Lung microvascular endothelial cell (primary cell): ENCODE measurements at places on chromosomes 6 and 20.

DNA sequence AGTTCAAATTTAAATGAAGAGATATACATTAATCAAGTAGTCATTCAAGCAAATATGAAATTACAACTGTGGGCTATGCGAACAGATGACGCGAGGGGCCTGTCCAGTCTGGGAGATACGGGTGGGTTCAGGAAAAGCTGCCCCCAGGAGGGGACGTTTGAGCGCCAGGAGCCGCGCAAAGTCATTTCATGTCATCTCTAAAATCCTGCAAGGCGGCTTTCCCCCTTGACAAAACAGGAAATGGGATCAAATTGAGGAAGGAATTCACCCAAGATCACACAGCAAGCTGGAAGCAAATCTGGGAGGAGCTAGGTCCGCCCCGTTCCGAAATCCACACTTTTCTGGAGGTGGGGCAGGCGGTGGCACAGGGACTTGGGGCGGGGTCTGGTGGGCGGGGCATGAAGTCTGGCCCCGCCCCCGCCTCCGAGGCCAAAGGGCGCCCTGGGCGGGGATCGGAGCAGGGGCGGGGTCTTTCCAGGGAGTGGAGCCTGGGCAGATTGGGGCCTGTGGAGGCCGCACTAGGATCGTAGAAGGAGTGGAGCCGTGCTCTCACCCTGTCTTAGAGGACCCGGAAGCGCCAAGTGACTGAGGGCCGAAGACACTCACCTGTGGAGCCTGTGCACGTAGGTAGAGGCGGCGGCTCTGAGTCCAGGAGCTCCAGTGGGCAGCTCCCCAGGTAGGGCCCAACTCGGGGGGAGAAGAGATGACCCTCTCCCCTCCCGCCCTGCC lies at the start of gene LPIN3:
Gene LPIN3, plus strand, starts transcription at position 495 of the 729 bp plus-strand sequence. CDS start 4,983 bp downstream, outside the sequence.
- DNase-seq, result peak; percentile 65

DNA sequence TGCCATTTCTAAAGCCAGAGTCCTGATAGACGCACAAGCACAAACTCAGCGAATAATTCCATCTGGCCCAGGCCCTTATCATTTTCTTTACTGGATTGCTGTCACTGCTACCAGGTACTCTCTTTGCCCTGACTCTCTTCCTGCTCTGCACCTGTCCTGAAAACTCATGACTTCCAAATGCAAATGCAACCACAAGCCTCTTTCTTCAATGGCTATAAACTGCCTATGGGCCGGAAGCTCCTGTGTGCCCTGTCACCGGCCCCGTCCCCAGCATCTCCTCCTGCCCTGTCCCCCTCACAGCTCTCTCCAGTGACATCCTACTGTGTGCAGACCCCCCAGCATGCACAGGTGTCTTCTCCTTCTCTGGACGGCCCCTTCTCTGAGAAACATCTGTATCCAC lies 302.6 kb downstream of the GMDS start:
- no peak for DNase-seq

GRCh38 chr20:23823111-23823510 lies 3.4 kb downstream of the CST2 start:
- no peak for DNase-seq

DNA sequence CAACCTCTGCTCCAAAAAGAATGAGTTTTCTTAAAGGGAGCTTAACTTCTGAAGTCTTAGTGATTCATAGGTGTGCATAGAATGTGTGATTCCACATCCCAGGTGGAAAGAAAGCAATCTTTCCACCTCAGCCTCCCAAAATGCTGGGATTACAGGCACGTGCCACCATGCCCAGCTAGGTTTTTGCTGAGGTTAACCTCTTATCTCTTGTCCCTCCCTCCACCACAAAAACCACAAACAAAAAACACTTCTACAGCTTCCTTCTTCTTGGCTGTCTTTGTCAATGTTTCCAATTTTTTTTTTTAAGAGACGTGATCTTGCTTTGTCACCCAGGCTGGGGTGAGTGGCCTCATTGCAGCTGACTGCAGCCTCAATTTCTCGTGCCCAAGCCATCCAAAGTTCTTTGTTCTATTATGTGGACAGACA lies 8.1 kb upstream of the CSE1L start:
- no peak for DNase-seq

GRCh38 chr6:22499815-22500214 lies 69.6 kb upstream of the HDGFL1 start:
- no peak for DNase-seq

- no peak for DNase-seq
These were observed 12.1 kb downstream of the SYNGAP1 start for GRCh38 chr6:33431880-33432541.

DNA sequence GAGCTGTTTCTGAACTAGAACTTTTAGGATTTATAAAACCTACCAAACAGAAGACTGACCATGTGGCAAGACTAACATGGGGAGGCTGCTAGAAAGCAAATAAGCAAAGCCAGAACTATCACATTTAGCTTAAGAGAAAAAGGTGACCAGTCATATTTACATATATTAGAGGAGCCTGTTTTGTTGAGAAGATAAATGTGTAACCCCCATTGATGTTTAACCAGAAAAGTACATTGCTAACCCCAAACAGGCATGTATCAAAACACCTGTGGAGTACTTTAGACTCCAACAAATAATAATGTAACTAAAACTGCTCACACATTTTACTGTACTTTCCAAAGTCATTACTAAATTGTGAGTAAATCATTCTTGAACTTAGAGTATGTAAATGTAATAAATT lies 35.0 kb downstream of the AKIRIN2 start:
- DNase-seq, result no peak

- DNase-seq, result no peak
These were observed 85.7 kb downstream of the MRAP2 start for GRCh38 chr6:84119277-84119676.

DNA sequence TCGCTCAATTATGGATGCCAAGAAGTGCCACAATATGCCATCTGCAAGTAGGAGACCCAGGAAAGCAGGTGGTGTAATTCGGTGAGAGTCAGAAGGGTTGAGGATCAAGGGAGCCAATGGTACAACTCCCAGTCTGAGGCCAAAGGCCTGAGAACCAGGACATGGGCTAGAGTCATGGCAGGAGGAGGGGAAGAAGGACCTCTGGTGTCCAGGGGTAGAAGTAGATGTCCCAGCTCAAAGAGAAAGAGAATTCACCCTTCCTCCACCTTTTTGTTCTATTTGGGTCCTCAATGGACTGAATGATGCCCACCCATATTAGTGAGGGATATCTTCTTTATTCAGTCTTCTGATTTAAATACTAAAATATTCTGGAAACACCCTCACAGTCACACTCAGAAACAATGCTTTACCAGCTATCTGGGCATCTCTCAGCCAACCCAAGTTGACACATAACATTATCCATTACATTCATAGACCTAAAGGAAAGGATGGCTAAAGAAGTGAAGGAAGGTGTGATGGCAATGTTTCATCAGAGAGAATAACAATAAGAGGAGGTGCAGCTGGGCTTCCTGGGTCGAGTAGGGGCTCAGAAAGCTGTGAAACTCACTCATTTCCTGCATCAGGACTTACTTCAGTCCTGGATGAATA lies 21.2 kb upstream of the HLA-DQA1 start:
- no peak for DNase-seq

- no peak for DNase-seq
These were observed 38.9 kb downstream of the HNF4A start for GRCh38 chr20:44394452-44394701.

- no peak for DNase-seq
These were observed 61.7 kb downstream of the METTL24 start for GRCh38 chr6:110296241-110297025.

DNA sequence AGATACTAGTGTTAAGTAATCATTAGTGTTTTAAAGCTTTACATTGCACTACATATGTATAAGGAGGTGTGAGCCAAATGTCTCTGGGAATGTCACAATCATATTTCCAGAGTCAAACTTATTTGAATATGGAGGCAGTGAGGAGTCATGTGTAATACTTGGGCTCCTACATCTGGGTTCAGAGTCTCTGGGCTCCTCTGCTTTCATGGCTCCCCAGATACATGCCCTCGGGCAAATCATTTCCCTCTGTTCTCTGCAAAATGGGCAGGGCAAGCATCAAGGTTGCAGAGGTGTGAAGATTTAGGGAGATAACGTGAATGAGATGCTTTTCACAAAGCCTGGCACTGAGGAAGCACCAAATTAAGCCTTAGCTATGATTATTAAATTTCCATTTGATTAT lies 138.3 kb upstream of the SGK1 start:
- no peak for DNase-seq

DNA sequence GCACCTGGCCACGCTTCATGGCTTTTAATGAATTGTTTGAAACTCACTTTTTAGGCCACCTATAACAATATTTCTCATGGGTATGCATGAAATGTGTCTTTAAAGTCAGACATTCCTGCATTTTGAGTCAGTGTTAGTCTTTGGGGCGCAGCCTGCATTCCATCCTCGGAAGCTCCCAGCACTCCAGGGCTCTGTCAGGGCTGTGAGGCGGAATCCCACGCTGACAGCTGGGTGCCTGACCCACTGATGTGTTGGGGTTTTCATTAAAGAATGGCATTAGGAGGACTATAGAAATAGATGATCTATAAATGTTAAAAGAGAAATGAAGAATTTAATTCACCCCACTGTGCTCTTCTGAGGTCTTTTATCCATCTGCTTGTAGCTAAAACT lies 16.2 kb upstream of the CLDN20 start:
- DNase-seq, result no peak

- DNase-seq, result no peak
These were observed 16.0 kb upstream of the TNFRSF6B start for GRCh38 chr20:63680427-63680826.

DNA sequence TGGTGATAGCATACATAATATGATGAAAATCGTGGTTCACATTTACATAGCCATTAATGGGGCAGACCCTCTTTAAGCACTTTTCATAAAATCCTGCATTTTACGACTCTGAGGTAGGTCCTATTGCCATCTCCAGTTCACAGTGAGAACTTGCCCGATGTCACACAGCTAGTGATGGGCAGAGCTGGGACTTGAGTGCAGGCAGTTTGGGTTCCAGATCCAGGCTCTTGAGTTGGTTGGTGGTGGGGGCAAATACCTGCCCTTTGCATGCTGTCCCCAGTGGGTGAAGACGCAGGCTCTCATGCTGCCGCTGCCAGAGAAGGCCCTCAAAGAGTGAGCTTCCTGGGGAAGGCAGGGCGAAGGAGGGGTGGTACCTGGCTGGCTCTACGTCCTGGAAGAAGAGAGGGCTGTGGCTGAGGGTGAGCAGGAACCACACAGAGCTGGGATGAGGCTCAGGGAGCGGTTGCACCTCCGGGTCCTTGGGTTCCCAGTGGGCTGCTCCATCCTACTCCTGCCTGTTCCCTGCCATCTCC lies 6.1 kb upstream of the BAK1 start:
- DNase-seq, result no peak

- no peak for DNase-seq
These were observed 50.4 kb upstream of the NKX2-2 start for GRCh38 chr20:21564127-21564773.

GRCh38 chr6:113632220-113632864 lies 224.8 kb upstream of the MARCKS start:
- peak; percentile 98 for DNase-seq

DNA sequence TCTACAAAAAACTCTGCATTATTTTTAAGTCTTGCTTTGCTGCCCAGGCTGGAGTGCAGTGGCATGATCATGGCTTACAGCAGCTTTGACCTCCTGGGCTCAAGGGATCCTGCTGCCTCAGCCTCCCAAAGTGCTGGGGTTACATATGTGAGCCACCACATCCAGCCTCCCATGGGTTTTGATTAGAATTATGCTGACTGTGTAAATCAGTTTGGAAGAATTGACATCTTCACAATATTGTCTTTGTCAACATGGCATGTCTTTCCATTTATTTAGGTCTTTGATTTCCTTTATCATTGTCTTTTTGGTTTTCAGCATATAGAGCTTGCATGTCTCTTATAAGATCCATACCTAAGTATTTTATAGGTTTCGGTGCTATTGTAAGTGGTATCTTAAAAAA lies 13.2 kb upstream of the APCDD1L start:
- no peak for DNase-seq

- DNase-seq, result no peak
These were observed 22.7 kb upstream of the MLN start for GRCh38 chr6:33826537-33826936.

DNA sequence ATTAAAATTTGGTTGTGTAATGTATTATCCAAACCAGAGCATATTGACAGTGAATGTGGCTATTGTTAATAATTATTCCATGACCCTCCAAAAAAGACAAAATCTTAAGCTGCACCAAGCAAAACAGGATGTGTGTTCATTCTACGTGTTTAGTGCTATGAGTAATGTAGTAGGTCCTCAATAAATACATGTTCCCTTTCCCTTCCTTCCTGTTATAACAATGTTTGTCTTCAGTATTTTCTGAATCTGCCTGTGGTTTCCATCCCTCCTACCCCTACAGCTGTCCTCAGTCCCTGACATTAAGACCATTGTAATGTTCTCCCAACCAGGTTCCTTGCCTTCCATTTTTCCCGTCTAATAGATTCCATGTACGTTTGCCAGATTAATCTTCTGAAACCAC lies 163.8 kb downstream of the AIG1 start:
- peak; percentile 46 for DNase-seq

- no peak for DNase-seq
These were observed 493.9 kb upstream of the ADGRB3 start for GRCh38 chr6:68141190-68141589.

DNA sequence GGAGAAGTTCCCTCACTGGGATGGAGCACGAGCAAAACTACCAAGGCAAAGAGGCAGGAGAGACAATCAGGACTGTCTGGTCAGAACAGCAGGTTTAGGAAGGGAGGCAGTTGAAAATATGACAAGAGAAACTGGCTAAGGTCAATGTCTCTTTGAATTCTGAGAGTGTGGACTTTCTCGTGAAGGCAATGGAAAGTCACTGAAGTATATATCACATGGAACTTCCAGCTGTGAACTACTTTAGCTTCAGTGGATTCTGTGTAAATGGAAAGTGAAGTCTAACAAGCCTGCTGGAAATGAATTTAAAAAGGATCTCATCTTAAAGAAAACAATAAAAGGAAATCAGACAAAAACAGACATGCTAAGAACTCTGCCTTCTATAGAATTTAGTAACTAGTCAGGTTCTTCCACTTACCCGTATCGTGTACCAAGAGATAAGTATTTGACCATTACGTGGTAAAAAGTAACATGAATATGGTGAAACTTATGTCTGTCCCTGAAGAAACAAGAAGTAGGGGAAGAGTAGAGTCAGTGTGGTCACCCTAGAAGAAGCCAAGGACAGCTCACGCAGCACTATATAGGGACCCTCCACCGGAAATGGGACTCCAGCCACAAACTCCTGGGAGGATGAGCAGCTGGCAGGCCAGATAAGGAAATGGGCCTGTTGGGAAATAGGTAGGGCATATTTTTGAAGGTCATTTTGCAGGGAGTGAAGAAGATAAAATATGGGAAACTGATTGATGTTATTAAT lies 123.4 kb downstream of the MAP7 start:
- DNase-seq, result no peak
